ENCODE measurements at places on chromosomes 3 and 15.

- DNase-seq = no peak
Measured at GRCh38 chr15:69118089-69118488, 42.3 kb upstream of the GLCE start.

GRCh38 chr3:37586280-37586679, 275.4 kb upstream of the CTDSPL start:
- DNase-seq = no peak

GRCh38 chr3:21310161-21310560, 440.8 kb downstream of the ZNF385D start:
- DNase-seq = no peak

DNA sequence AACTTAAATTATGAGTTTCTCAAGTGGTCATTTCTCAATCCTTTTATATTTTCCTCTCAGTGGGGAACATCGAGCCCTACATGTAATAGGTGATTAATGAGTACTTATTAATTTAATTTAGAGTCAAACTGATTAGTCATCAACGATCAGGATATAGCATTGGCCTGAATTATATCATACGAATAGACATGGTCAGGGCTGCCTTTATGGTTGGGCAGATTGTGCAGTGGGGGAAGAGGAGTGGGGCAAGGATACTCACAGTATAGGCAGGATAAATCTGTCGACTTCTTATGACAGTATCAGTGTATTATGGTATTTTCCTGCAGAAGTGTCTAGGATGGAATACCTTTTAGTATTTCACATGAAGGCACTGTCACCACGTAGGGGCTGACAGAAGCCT, 27.0 kb downstream of the C2CD4A start:
- DNase-seq = no peak

GRCh38 chr3:179247289-179248015, 3.5 kb downstream of the KCNMB3 start:
- DNase-seq = no peak

- no peak for DNase-seq
Measured at GRCh38 chr3:60366486-60366885, 884.8 kb downstream of the FHIT start.

All from activated naive CD8-positive, alpha-beta T cell treated with anti-CD3 and anti-CD28 coated beads, Interleukin-2, amount 50 U/mL, for 24 hours (primary cell).